Left cardiac atrium (tissue), 4 donors: ENCODE measurements at places on chromosomes 3 and 15. TPM values are rescaled to one million over a fixed set of nuclear protein-coding genes. Genes with fewer than 3 reads are reported as not detected.

DNA sequence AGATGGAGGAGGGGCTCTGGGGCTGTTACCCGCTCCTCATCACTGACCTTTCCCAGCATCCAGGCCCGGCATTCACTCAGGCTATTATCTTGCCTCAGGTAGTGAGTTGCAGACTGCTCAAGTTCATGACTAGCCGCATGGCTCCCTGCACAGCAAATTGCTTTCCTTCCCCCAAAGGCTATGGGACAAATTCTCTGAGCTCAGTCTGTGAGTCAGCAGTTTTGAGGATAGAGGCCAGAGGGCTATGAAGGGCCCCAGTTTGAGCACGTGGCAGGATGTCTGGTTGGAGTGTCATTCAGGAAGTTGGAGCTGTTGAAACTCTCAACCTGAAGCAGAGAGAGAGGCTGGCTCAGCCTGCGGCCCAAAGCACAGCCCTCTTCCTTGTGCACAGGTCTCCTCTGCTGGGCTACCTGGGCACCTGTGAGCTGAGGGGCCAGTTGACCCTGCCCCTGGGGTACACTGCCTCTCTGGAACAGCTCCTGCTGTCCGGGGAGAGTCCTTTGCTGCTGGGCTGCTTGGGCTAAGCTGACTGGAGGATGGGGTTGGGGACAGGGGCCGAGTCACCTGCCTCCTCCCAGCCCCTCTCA, 7.9 kb downstream of the FAH start:
- DNase-seq, result peak; percentile 57

SETD2 gene
- 24.8 TPM for total RNA-seq

DNA sequence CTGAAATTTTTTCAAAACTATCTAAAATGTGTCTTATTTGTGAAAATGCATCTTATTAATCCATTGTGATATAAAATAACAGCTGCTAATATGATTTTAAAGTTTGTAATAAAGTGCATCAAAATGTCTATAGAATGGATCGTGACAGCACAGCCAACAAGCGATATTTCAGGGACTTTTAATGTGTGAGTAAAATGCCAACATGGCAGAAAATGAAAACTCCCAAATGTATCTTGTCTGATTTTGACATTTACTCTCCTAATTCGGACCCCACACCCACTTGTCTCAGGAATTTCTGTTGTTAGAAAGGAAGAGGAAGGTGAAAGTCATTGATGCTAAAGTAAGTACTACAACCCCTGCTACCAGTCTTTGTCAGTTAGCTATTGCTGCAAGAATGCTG, 273.9 kb downstream of the SATB1 start:
- no peak for DNase-seq

SEMA5B gene
- total RNA-seq, result 2.4 TPM

KNG1 gene
- 0.21 TPM for total RNA-seq

RBP2 gene
- total RNA-seq, result not detected

GRCh38 chr3:160686955-160687535, 10.1 kb downstream of the ARL14 start:
- DNase-seq, result no peak

SLC27A2 gene
- total RNA-seq, result 0.10 TPM

DNA sequence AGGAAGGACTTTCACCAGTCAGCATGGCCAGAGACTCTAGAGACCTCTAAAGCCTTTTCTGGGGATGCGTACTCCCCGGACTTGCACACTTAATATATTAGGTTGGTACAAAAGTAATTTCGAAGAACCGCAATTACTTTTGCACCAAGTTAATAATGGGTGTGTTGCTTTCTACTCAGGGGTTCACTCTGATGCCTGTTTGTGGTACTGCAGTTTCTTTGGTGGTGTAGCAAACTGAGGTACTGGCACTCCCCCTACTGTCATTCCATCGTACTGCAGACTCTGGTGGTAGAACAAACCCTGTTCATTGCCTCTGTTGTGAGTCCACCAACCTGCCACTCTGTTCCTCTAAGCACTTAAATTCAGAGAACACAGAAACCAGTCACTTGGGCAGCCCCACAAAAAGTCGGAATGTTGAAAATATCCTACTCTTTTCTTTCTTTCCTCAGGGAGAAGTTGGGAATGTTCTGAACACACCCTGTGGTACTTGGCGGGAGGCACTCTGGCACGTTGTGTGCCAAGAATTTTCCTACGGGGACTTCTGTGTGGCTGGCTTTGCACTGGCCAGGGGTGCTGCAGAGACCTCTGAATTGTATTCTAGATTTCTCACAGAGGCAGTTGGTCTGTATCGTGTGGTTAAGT, 46.3 kb downstream of the GABRG3 start:
- DNase-seq, result peak; percentile 40

GRCh38 chr3:152444029-152444641, 175.4 kb downstream of the MBNL1 start:
- no peak for DNase-seq

GRCh38 chr3:88142094-88142624, 7.6 kb upstream of the C3orf38 start:
- DNase-seq, result no peak

MUC4 gene
- not detected for total RNA-seq

GRCh38 chr3:72174040-72174439, 389.1 kb upstream of the PROK2 start:
- DNase-seq, result no peak

DNA sequence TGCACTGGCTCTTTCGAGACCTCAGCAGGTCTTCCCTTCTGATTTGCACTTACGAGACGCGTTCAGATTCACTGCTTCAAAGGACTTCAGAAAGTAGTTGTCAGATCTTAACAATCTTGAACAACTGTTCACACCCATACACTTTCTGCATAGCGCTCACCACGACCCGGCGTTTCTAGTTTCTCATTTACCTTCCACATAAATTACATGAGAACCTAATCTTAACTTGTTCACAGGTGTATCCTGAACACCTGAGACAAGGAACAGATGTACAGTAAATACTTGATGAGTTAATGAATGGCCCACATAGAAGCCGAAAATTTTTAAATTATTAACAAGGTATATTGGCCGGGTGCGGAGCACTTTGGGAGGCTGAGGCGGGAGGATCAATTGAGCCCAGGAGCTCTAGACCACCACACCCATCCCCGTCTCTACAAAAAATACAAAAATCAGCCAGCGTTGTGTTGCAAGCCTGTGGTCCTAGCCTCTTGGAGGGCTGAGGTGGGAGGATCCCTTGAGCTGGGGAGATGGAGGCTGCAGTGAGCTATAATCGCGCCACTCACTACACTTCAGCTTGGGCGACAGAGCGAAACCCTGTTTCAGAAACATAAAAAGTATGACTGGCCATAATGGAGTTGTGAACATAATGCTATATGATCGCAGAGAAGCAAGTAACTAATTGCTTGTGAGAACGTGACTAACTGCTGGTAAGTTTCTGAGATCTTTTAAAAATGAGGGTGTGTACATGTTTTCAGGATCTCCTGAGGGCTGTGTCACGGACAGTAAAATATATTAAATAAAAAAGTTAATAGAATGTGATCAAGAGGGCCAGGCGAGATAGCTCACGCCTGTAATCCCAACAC, 984 bp upstream of the SMARCC1 start:
- DNase-seq, result no peak

DNA sequence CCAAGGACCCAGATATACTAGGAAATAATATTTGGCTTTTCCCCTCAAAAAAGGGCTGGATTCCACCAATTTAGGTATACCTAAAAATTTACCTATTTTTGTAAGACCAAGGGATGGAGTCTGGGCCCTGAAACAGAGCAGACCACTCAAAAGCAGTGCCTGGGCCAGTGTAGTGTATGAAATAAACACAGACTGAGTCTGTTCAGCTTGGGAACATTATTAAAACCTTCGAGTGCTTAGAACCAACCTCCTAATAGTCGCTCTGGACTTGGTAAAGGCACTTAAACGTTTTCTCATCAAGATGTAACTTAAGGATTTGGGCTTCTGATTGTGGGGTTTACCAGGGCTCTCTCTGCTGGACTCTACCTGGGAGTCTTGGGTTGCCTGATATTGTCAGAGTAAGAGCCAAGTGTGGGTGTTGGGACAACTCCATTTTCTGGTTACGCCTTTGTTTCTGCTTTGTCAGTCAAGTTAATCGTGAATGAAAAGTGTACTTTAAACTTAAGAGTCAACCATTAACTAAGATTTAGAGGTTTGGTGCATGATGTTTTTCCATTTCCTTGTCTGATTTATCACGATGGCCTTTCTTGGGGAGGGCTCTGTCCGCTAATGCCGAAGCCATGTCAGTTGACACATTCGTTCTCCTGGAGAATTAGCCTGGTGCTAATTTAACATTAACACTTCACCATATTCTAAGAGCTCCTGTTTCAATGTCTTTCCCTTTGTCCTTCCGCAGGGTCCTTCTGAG, 221.0 kb upstream of the TPM1 start:
- no peak for DNase-seq

GRCh38 chr3:9347081-9347480, 15.8 kb upstream of the THUMPD3 start:
- no peak for DNase-seq

DNA sequence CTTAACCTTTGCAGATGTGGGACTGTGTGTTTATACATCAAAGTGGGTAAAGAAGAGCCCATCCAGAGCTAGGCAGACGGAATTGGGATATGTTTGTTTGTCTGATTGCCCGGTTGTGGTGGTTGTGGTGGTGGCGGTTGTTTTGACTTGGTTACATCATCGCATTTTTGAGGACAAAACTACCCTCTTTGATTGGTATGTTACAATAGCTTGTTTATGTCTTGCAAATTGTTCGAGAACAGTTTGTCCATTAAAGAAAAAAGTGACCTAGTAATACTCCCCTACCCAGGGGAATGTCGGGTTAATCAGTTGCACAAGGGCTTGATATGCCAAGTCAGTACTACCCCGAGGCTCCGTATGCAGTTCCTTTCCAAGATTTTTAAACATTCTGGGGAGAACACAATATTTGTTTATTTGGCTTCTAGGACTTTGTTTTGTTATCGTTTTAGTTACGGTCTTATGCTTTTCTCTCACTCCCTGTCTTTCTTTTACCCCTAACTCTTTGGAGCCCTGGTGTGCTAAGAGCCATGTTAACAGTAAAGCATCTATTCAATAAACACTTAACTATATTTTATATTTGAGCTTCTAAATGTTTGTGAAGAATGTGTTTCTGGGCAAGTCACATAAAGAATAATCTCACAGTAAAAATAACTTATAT, 315.4 kb downstream of the LPP start:
- no peak for DNase-seq

- DNase-seq, result no peak
Observed at GRCh38 chr3:182028081-182028480, 316.4 kb downstream of the SOX2 start.

- no peak for DNase-seq
Observed at GRCh38 chr15:64180235-64180824, 17.5 kb upstream of the PPIB start.

- DNase-seq, result no peak
Observed at GRCh38 chr3:39990532-39990931, 181.1 kb downstream of the MYRIP start.

DNA sequence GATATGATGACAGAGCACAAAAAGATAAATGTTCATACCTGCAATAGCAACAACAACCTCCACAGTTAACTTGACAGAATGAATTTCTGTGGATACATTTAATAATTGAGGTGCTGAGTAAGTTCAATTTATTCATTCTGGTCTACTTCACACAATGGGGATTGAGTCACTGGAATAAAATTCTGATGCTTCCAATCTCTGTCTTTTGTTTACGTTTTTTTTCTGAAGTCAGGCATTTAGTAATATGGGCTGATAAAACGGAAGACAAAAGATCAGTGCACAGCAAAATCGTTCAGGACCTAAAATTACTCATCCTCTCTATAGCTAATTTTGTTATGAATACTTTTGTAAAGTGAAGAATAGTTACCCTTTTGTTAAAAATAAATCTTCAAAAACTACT, 565.9 kb upstream of the CCDC54 start:
- DNase-seq, result no peak

DNA sequence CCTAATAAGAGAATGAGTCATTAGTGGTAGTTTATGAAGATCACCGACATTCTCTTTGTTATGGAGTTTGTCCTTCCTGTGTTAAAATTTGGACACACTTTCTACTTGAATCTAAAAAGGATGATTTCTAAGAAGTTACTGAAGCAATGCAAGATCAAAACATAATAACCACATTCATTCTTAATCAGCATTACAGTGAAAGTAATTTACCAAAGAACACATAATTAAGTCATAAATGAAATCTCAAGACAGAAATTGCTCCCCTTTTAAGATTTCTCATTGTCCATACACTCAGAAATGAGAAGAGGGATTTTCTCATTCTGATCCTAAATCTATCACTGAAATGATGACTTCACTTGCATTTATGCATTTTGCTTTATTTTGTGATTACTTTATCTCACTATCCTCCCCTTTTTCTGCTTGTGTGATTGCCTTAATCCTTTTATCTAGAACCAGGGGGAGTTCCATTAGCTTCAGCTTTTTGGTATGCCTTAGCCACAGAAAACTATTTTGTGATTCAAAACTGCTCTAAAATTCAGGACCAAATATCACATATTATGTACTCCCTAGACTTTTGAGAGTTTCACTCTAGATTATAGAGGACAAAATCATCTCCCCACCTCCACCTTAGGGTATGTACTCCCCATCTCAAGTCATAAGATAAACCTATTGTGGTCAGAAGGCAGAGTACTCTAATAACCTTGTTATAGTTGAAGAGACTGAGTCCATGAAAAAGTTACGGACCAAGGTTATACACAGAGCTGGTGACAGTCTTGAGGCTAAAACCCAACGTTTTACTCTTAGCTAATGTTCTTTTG, 817.6 kb upstream of the CFAP20DC start:
- no peak for DNase-seq

GPR15 gene
- total RNA-seq, result 0.24 TPM

PLA1A gene
- 8.7 TPM for total RNA-seq

DNA sequence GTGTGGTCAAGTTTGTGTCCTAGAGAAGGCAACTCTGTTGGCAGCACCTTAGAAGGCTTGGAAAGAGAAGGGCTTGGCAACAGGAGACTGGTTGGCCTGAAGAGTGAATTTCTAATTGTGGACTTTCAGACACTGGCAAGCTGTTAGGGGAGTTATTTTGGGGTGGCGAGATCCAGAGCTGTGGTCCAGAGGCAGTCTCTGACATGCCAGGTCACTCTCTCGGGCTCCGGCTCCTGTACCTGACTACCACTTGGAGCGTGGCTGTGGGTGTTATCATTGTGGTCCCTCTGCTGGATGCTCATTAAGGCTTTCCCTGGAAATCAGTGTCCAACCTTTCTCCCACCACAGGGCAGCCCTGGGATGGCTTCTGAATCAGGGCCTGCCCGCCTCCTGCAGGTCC, 209.0 kb downstream of the SLCO3A1 start:
- DNase-seq, result no peak

GRCh38 chr3:87145553-87145952, 81.6 kb upstream of the CHMP2B start:
- DNase-seq, result no peak

CCDC50 gene
- total RNA-seq, result 53.1 TPM

EFHB gene
- 0.59 TPM for total RNA-seq

CCDC33 gene
- not detected for total RNA-seq

- DNase-seq, result no peak
Observed at GRCh38 chr3:129119365-129120100, 2.1 kb downstream of the RAB43 start.

DNA sequence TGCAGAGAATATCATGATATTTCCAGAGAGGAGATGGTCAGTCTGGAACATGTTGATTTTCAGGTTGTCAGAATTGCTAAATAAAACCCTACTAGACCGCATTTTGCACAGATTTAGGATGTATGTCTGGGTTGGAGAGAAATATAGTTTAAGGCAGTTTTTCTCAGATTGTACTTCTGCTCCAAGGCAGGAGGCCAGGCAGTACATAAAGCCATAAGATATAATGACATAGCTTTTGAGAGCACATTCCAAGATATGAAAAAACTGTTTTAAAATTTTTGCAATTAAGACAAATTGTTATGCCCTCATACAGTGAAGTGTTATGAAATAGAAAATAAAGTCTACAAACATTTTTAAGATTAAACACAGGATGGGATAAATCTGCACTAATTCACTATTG, 301.8 kb upstream of the CBLB start:
- DNase-seq, result no peak

CEP152 gene
- 2.1 TPM for total RNA-seq

RTP1 gene
- not detected for total RNA-seq

FHIT gene
- total RNA-seq, result 8.7 TPM
